ENCODE measurements at places on chromosomes 12 and 14. TPM values are rescaled to one million over a fixed set of nuclear protein-coding genes. Genes with fewer than 3 reads are reported as not detected.

RPGRIP1 gene
- under 0.01 TPM for total RNA-seq

- no peak for DNase-seq
These were observed 141.2 kb upstream of the PARP11 start for GRCh38 chr12:4014444-4014843.

TMEM132C gene
- total RNA-seq = under 0.01 TPM

GRCh38 chr14:53601409-53601808 is 355.2 kb downstream of the BMP4 start:
- no peak for DNase-seq

KLHL33 gene
- 1.5 TPM for total RNA-seq

SERPINA9 gene
- not detected for total RNA-seq

DNA sequence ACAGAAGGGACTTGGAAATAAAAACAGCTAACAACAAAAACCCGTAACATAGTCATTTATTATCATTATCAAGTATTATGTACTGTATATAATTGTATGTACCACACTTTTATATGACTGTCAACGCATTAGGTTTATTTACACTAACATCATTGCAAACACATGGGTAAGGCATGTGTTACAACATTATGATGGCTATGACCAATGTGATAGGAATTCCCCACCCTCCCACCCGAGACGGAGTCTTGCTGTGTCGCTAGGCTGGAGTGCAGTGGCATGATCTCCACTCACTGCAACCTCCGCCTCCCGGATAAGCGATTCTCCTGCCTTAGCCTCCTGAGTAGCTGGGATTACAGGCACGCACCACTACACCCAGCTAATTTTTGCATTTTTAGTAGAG is 82.6 kb downstream of the ERC1 start:
- DNase-seq = no peak

GRCh38 chr12:19243551-19243950 is 114.0 kb downstream of the PLEKHA5 start:
- no peak for DNase-seq

FAM181A gene
- not detected for total RNA-seq

B3GNT4 gene
- total RNA-seq = 0.33 TPM

Data from fibroblast of lung (primary cell).